ENCODE measurements at places on chromosomes 2 and 18.
A peak's percentile ranks its signal among the peaks of the same experiment; 100 is the strongest.

DNA sequence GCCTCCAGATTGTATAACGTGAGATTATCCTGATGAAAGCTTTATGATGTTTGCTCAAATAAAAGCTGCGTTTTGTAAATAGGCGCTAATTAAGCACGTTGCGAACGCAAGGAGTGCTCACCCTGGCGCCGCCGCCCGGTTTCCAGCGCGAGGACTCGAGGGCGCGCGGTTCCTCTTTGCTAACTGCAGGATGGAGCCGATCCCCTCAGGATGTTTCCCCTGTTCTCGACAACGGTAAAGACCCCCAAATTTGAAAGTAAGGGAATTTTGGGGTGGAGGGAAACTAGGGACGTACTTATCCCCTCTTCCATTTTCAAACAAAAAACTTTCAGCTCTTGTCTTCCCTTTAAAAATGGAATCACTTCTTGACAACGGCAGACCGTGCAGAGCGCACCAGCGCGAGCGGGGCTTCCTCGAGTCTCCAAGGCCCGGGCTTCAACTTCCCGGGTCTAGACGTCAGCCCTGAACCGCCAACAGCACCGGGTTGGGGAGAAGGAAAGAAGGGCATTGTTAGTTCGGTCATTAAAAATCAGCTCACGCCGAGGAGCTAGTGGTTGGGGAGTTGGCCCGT lies 1.1 kb upstream of the GBX2 start:
- no peak for DNase-seq

DNA sequence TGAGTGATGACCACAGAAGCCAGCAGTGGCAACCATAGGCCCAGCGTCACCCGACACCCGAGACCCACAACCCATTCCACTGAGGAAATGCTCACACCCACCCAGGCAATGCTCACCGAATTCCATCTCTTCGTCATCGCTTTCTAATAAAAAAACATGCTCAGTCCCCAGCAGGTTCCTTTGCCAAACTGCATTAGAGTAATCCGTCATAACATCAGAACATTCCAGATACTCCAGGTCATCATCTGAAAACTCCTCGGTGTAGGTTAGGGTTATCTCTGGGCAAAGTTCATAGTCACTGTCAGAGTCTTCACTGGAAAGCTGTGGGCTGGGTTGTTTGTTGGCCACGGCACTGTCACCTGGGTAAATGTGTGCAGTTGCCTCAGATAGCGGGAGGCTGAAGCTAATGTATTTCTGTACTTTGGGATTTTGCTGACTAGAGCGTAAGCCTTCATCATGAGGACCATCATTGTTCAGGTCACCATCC lies 49.3 kb downstream of the ALPK2 start:
- no peak for DNase-seq

- DNase-seq = no peak
Observed at GRCh38 chr18:74947417-74947816, 261.5 kb downstream of the PTGR3 start.

DNA sequence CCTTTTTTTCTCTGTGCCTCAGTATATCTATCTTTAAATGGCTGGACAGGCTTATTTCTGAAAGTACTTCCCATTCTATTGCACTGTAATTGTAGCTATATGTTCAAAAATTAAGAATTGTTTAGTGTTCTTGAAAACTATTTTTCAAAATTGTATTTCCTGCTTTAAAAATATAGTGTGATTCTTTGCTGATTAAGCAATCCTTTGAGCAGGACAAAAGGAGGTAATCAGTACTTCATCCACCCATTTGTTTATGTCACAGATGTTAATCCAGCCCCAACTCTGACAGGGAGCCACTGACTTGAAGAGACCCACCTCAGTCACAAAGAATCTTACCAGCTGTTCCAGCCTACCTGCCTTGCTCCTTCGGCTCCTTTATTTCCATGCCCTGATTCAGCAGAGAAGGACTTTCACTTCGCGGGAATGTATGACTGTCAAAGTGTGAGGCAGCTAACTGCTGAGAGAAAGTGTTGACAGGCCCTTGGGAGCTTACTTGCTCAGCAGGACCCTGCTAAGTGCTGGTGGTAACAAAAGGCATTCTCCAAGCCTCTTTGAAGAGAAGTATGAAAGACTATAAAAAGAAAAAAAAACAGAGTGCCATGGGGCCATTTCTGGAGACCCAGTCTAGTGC lies 393.3 kb upstream of the CYRIA start:
- DNase-seq = no peak

- no peak for DNase-seq
Observed at GRCh38 chr18:9884532-9885140, 1.1 kb upstream of the TXNDC2 start.

DNA sequence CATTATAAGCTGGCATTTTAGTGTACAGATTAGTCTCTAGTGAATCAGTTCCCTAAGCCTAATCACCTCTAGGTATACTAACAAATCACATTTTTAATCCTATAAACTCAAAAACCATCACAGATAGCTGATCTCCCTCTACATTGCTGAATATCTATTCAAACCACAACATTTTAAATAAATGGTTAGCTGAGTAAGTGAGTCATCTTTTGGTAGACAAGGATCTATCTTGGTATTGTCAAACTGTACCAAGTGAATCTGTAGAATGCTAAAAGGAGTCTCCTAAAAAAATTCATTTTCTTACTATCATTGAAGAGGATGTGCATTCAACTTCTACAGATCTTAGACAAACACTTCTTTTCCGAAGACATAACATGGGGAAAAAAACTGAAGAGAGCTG lies 40.7 kb downstream of the INO80D start:
- no peak for DNase-seq

- no peak for DNase-seq
Observed at GRCh38 chr2:215503381-215503780, 67.5 kb upstream of the FN1 start.

DNA sequence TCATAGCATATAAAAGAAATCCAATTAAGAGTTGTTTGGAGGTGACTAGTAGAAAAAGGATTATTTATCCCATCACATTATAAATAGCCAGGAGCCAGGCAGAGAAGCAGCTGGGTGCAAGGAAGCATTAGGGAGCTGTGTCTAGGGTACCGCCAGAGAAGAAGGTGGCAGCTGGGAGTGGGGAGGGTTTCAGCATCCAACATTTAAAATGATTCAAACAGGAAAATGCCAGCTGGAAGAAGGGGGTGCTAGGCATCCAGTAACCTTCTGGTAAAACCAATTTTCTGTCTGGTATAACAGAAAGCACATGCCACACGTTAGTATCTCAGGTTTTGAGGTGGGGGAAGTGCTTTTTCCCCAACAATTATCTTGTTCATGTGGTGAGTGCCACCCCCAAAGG lies 452.4 kb downstream of the ZEB2 start:
- no peak for DNase-seq

DNA sequence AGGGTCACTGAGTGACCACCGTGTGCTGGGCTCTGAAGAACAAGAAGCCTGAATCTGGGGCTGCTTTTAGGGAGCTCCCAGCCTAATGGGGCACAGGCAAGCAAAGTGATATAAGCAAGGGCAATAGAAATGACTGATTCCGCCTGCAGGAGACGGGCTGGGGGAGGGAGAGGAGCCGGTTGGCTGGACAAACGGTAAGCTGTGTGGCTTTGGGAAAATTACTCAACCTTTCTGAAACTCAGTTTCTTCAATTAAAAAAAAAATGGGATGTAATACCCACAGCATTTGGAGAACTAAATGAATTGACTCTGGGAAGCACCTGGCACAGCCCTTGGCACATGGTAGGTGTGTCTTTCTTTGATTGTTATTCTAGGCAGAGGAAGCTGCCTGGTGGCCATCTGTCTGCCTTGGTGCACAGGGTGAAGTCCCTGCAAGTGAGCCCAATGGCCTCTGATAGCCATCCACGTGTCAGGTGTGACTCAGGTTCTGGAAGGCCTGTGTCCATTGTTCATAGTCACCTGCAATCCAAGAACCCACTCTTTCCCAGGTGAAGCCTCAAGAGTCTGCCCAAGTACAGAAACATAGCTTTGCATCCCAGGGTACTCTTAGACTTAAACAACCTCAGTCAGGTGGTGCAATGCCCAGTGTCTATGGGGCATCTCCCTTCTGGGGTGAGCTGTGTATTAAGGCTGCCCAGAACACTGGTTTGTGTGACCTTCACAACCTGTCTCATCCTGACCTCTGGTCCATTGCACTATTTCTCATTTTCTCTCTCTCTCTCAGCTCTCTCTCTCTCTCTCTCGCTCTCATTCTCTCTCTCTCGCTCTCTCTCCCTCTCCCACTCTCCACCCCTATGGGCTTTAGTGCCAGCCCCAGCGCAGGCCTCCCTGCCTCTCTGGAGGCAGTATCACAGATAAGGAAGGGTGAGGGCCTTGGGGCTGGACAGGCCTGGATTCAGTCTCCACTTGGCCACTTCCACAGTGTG lies 30.0 kb upstream of the NTSR2 start:
- DNase-seq = no peak

DNA sequence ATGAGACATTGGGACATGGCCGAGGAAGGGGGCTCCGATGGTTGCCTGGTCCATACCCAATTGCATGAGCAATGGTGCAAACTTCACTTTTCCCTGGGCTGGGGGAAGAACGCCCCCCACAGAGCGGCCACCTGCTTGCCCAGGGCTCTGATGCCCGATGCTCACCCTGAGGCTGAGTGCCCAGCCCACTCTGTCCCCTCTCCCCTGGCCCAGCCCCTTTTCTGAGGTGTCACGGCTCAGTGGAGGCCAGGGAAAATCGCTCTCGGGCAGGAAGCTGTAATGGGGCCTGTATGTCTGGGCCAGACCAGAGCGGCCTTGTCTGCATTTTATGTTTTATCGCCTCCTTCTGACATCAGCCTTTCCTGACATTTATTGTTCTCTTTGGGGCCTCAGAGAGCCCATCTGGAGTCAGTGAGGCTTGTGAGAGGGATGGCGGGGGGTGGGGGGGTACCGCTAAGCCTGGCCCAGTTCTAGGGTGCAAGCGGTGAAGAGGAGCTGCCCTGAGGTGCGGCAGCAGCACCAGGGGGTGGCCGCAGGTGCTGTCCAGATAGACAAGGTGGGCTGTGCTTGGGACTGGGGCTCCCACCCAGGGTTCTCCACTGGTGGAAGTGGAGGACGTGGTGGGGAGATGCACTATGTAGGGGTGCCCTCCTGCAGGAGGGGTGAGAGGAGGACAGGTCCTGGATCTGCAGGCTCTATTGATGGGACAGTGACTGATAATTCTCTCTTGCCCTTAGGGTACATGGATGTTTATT lies 46.2 kb downstream of the INHBB start:
- DNase-seq = no peak

DNA sequence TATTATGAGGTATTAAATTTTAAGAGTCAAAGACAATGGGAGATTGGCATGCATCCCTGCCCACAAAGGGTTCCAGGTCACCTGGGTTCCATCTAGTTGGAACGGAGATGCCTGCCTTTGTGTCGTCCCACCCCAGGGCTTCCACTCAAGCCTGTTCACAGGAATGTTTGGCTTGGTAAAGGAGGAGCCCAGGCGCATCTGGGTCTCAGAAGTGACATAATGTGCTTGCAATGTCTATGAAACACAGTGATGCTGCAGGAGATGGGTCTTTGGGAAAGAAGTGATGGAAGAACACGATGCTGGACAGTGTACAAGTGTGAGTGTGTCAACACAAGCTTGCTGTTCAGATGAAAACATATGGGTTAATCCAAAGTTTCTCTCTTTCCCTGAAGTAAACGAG lies 49.6 kb upstream of the ZNF396 start:
- no peak for DNase-seq

GRCh38 chr2:177169810-177170514 lies 42.6 kb upstream of the HNRNPA3 start:
- DNase-seq = no peak

- no peak for DNase-seq
Observed at GRCh38 chr2:110219496-110220189, 7.3 kb upstream of the MTLN start.

DNA sequence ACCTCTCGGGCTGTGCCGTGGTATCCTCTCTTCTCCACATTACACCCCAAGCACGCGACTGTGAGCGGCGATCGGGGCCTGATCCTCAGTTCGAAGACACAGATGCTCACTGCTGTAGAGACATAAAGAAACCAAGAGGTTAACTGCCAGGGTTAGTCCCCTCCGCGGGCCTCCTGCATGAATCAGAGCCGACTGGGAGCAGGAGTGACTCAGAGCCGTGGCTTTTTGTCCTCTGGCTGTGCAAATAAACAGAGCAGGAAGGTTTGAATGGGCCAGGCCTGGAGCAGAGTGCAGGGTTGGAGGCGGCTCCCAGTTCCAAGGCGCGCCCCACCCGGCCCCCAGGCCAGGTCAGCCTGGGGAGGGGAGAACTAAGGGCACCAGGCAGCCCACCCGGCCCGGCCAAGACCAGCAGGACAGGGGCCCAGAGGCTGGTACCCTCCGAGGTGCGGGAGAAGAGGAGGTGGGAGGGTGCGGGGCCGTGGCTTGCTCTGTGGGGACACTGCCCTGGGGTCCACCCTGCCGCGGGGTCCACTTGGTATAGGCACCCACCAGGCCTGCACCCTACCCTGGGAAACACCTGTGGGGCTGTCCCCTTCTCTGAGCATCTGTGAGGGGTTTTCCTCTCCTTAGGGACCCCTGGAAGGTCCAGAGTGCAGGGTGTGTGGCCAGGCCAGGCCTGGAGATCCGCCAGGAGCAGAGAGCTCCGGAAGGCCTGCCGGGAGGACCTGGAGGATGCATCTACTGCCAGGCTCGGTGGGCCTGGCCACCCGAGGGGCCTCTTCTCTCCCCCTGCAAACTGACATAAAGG lies 16.5 kb downstream of the TWIST2 start:
- peak; percentile 70 for DNase-seq

- DNase-seq = no peak
Observed at GRCh38 chr18:37481491-37481890, 84.1 kb downstream of the CELF4 start.

DNA sequence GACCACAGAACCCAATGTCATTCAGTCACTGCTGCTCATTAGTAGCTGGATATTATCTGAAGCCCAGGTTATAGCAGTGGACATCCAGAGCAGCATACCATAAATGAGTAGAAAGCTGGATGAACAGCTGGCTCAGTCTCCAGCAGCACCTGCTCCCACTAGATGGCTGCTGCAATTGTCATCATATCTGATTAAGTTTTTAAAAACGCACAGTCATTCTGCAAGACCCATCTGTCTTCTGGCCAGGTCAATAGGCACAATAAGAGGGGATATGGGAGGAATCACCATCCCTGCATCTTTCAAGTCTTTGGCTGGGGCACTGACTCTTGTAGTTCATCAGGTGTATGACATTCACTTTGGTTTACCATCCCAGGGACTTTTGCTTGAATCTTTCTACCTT lies 55.1 kb upstream of the XDH start:
- no peak for DNase-seq

- DNase-seq = no peak
Observed at GRCh38 chr2:7858624-7859023, 823.2 kb upstream of the ID2 start.

DNA sequence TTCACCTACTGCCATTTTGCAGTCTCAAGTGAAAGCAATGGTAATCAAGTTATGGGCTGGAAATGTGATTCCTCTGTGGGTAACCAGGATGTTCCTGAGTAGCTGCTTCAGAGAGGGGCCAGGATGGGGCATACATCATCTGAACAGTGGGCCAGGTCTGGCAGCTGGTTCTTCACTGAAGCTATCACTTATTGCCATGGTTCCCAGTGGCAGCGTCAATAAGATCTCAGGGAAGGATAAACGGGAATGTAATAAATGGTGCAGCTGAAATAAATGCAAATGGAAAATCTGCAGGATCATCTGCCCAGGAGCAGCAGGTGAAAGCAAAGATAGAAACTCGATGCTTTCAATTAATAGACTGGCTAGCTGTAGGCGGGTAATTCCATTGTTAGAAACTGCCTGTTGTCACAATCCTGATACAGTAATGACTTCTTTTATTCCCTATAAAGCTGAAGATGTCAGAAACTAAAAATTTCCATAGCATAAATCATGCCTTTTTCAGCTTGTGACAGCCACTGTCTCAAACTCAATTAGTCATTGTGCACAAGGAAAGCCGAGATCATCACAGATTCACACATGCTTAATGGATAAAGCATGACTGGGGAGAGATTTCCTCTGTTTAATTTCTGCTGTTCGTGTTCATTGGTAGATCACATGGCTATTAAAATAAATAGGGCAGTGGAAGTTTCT lies 56.2 kb upstream of the CCDC85A start:
- DNase-seq = no peak

Data from omental fat pad (tissue), 4 donors.